ENCODE measurements at places on chromosomes 12 and 14.

DNA sequence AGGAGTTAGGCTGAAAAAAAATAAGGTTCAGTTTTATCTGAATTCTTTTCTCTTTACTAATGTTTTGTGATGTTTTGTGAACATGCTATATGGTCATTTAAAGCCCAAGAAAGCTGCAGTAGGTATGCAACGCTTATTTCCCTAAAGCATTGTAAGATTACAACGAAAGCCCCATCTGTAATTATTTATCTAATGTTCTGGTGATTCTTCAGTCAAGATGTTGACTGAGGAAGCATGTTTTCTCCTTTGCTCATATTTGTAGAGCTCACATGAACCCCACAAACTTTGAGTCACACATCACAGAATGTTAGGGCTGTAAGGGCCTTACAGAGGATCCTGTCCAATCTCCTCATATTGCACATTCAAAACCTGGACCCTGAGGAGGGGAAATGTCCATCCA, 3.2 kb upstream of the TUBA1C start:
- DNase-seq = no peak

DNA sequence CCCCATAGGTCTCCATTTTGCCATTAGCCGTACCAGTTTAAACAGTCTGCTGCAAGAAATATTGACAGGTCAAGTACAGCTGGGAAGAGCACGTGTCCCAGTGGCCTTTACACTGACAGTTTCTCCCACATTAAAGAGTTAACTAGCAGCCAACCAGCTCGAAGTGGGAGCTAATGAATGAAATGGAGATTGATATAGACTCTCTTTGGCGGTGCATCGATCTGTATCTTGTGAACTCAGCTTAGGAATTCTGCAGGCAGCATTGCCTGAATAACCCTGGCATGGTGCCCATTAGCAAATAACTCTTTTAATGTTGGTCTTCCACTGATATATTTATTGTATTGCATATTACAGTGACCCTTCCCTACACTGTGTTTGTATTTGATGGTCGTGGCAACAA, 319.4 kb downstream of the EGLN3 start:
- no peak for DNase-seq

- DNase-seq = no peak
Observed at GRCh38 chr14:102461490-102462338, 47.9 kb downstream of the ANKRD9 start.

DNA sequence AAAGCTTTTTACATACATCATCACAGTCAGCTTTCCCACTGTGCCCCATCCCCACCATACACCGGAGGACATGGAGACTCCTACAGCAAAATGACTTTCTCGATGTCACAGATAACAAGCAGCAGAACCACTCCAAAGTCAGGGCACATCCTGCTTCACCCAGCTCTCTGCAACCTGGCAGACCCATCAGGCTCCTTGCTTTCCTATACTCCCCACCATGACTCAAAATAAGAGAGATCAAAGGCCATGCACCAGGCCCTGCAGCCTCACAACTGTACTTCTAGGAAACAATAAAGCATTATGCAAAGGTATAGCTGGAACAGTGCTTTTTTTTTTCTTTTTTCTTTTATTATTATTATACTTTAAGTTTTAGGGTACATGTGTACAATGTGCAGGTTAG, 187.4 kb downstream of the DPF3 start:
- DNase-seq = no peak

DNA sequence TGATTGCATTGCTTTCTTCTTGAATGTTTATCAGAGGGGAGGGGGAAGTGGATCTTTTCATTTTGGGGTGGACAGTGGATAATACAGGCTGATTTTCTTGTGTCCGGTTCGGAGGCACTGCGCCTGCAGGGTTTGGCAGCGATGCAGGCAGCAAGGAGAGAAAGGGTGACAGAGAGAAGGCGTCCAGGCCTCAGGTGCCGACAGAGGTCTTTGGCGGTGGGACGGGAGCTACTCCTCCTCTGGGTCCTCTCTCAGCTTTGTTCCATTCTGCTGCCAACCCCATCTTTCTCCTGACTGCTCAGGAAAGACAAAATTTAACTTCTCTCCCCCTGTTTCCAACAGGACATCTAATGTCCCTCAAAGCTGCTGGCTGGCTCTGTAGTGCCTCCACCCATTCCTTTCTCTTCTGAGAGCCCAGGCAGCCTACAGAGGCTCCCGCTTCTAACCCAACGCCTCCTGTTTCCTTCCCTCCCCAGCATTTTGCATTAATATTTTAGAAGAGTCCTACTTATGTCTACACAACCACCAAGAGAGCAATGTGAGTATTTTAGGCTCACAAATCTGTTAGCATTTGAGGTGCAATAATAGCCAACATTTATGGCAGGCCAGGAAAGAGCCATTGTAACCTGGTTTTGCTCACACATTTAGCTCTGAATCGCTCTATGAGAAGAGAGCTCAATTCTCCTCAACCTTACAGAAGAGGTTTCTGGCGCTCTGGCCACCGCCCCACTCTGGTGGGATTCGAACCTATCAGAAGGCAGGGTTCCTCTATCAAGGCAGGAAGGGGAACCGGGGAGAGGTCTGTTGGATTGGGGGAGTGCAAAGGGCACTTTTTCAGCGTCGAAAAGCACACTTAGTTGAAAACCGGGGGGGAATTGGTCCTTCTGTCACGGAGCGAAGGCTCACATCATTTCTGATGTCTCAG, 7.1 kb upstream of the TBX5 start:
- DNase-seq = no peak

DNA sequence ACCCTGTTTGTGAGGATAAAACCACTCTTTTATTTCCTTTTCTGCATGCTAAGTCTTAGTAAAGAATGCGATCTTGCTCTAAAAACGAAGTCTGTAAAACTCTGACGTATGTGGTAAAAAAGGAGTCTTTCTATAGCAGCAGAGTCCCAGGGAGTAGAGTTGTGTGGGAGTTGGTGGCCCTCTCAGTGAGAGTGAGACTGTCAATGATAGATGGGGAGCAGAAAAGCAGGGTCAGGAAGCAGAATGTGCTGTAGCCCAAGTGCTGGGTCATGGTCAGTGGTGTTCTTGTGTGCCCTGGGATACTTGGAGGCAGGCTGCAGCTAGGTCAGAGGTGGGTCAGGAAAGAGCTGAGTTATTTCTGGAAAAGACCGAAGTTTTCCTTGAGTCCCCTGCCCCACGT, 20.3 kb upstream of the GPR33 start:
- no peak for DNase-seq

- no peak for DNase-seq
Observed at GRCh38 chr14:53875324-53875897, 81.2 kb downstream of the BMP4 start.

- no peak for DNase-seq
Observed at GRCh38 chr12:65501093-65501621, 222.7 kb downstream of the MSRB3 start.

DNA sequence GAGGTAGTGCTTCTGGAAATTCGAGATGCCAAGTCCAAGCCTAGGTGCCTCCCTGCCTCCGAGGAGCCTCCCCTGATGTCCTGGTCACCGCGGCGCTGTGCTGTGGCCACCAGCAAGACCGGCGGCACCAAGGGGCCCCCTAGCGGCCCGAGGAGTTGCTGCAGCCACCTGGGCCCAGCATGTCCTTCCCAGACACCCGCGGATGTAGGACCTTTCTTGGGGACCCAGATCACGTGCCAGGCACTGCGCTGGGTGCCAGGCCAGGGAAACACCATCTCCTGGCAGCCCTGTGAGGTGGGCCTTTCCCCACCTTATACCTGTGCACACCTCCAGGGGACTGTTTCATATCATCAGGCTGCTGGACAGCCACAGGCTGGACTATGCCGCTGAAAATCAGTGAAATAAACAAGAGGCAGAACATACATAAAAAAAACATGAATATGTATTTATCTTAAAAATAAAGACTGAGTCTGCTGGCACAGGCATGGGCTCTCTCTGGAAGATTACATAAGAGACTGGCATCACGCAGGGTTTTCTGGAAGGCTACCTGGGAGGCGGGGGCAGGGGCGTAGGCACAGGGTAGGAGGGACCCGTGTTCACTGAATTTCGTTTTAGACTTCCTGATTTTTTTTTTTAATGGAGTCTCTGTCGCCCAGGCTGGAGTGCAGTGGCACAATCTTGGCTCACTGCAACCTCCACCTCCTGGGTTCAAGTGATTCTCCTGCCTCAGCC, 15.9 kb upstream of the HHIPL1 start:
- peak; percentile 57 for DNase-seq

DNA sequence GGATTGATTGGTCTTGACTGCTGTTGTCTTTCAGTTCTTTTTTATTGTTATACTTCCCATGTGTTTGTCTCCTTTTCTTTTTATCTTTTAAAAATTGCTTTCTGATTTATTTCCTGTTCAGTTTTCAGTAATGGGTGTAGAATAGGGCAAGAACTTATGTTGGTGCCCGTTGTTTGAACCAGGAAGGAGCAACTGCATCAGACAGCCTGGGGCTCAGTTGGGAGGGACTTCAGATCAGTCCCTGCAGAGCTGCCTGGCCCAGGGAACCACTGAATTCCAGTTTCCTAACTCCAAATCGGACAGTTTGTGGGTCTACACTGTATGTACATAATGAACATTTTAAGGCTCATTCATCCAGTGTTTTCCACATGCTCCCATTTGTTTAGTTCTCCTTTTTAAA, 64.9 kb downstream of the FBXO34 start:
- no peak for DNase-seq

GRCh38 chr12:89225808-89226411, 126.4 kb downstream of the DUSP6 start:
- peak; percentile 20 for DNase-seq

DNA sequence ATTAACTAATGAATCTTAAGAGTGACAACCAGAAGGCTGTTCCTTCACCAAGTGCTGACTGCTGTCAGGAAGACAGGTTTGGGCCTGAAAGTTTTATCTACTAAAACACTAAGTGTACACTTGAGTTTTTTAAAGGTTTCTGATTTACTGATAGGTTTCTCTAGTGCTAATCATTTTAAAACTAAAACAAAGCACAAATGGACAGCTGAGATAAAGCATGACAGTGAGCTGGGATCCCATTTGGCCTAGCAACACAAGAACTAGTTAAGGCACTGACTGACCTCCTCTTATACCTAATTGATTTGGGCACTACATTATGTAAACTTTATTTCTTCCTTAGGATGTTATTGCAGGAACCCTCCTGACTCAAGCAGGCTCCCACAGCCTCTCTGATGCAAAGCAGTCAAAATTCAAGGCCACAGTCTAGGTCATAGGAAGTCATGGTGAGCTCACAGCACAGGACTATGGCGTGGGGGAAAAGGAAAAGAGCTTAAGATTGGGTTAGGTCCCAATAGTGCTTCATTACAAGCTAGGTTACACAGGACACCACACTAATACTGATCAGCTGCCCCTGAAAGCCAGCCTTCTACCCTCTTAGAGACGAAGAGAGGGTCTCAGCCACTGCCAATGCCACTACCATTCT, 3.5 kb downstream of the STXBP6 start:
- no peak for DNase-seq

DNA sequence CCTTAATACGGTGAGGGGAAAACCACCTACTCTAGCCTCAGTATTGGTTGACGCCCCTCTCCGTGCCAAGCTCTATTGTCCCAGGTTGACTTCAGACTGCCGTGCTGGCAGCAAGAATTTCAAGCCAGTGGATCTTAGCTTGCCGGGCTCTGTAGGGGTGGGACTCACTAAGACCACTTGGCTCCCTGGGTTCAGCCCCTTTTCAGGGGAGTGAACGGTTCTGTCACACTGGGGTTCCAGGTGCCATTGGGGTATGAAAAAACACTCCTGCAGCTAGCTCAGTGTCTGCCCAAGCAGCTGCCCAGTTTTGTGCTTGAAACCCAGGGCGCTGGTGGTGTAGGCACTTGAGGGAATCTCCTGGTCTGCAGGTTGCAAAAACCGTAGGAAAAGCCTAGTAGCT, 107.1 kb downstream of the NUBPL start:
- no peak for DNase-seq

- no peak for DNase-seq
Observed at GRCh38 chr12:52331833-52332232, 10.6 kb upstream of the KRT83 start.

DNA sequence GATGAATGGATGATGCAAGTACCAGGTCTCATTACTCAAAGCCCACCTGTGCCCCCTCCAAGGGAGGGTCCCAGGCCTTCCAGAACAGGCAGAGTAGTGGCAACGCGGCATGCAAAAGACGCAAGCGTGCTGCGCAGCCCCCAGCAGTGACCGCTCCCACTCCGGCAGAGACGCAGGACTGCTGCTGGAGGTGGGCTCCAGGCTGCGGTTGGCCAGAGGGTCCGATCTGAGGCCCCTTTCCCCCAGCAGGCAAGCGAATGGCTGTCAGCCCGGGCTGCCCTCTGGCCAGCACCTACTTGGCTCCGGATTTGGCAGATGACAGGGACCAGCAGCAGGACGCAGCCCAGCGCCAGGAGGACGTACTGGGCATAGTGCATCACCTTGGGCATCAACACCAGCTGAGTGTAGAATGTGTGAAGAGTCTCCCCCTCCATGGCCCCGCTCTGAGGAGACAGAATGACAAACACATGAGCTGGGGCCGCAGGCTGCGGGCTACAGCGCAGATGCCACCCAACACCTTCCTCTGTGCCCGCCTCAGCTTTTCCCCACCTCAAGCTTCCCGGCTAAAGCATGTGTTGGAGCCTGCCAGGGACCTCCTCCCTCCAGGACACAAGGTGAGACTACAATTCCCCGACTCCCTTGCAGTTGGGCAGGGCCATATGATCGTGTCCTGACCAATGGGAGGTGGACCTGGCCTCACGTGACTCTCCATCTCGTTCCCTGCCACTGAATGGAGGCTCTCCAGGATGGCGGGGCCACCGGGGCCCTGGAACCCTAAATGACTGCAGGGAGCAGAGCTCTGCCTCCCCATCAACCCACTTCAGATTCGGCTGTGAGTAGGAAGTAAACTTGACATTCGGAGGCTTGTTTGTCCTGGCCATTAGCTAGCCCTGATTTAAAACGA, 77.4 kb downstream of the SCARB1 start:
- DNase-seq = no peak

- DNase-seq = no peak
Observed at GRCh38 chr14:90111895-90112534, 50.2 kb downstream of the KCNK13 start.

DNA sequence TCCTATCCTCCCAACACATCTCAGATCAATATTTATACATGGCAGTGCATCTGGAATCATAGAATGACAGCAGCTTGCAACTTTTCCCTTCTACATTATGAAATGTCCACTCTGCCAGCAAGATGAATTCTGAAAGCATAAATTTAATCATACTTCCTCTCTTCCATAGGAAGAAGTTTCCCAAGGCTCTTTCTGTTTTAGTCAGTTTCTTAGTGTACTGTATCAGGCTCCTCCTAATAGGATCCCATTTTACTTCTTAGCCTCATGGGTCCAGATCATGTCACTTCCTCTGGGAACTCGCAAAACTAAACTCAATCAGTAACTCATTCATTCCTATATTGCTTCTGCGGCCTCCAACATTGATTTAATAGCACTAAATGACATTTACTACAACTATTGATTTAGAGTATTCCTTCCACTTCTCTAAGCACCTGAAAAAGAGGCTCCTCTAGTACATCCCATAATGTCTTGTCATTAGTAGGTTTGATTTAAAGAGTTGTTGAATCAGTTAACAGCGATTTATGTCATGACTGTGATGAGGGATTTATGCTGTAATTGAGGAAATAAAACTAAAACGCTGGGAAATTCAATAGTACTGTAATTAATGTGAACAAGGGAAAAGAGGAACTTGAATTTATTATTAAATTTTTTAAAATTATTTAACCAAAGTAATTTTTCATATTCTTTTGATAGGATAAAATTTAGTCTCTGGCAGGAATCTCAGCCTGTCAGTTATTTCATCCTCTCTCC, 4.0 kb downstream of the CLEC1A start:
- DNase-seq = no peak

GRCh38 chr12:6957151-6957701, 6.1 kb downstream of the PTPN6 start:
- DNase-seq = no peak

- DNase-seq = no peak
Observed at GRCh38 chr12:113795445-113795844, 170.7 kb downstream of the RBM19 start.

- DNase-seq = no peak
Observed at GRCh38 chr12:29616664-29617406, 119.3 kb upstream of the OVCH1 start.
